Activated T-cell treated with anti-CD3 and anti-CD28 coated beads for 24 hours (primary cell): ENCODE measurements at places on chromosomes 11 and 22.

GRCh38 chr11:120139316-120140069 lies 1.6 kb upstream of the TRIM29 start:
- DNase-seq = no peak

- no peak for DNase-seq
Observed at GRCh38 chr11:132734217-132734616, 798.1 kb downstream of the OPCML start.

GRCh38 chr11:36719358-36720107 lies 121.5 kb upstream of the RAG2 start:
- DNase-seq = no peak

DNA sequence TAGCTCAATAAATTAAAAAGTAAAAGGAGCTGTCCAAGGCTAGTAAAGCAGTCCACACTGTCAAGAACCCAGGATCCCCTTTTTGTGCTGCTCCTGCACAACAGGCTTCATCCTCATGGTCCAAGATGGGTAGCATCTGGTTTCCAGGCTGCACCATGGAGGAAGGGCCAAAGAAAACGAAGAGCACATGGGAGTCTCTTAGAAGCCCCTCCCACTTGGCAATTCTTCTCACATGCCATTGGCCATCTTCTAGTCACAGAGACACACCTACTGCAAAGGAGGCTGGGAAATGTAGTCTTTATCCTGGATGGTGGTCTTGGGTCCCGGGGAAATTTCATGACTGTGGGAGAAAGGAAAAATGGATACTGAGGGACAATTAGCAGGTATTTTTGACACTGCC lies 37.8 kb downstream of the PRR5L start:
- DNase-seq = no peak

- no peak for DNase-seq
Observed at GRCh38 chr11:21105196-21105917, 436.0 kb downstream of the NELL1 start.

- no peak for DNase-seq
Observed at GRCh38 chr11:86152006-86152862, 83.3 kb upstream of the PICALM start.

GRCh38 chr11:135019899-135020298 lies 607.9 kb upstream of the B3GAT1 start:
- no peak for DNase-seq

DNA sequence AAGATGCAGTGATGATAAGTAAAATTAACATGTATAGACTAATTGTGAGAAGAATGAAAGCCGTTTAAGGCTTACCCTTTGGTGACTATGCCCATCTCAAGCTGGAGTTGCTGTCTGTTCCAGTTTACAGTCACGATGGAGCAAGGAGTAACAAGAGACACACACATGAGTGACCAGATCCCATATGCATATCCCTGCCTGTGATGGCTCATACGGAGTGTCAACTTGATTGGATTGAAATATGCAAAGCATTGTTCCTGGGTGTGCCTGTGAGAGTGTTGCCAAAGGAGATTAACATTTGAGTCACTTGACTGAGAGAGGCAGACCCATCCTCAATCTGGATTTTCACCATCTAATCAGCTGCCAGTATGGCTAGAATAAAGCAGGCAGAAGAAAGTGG lies 786.8 kb downstream of the FAM181B start:
- DNase-seq = no peak

DNA sequence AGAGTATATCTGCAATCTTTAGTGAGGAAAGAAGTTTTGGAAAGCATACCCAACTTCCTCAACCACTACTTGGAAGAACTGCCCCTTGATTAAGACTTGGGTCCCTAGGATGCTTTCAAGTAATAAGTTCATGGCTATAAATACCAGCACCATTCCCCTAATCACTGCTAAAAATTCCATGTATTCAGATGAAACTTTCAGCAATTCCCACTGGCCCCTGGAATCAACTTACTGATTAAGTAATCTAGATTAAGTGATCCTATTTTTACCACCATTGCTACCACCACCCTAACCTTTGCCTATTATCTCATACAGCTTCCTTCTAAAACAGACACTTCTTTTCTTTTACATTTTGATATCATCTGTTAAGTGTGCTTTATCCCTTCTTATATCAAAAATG lies 10.5 kb downstream of the PICALM start:
- DNase-seq = no peak
